Stomach (tissue), 19 donors: ENCODE measurements at places on chromosomes 5 and 9. TPM values are rescaled to one million over a fixed set of nuclear protein-coding genes. Genes with fewer than 3 reads are reported as not detected.

The LHX2 gene
- total RNA-seq, result 0.18 TPM

The FBXL7 gene
- 17.1 TPM for total RNA-seq

The VCAN gene
- total RNA-seq, result 10.1 TPM

The NOXA1 gene
- 3.5 TPM for total RNA-seq

The GRXCR2 gene
- total RNA-seq, result not detected

The TAS2R1 gene
- total RNA-seq, result not detected

DNA sequence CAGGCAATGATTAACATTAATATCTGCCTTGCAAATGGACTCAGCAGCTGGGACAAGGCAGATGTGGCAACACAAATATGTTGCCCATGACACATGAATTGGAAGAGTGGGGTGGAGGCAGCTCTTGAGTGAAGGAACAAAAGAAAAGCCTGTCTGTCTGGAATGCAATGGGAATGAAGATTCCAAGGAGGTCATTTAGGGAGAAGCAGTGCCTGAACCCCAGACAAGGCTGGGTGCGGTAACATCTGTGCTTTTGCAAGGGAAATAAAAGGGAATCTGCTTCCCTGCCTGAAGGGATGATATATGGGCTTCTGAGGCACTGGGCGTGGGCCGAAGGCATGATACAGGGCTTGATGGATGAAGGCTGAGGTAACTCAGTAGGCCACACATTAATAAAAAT is 94.1 kb upstream of the TRIM32 start:
- no peak overlapping the region for H3K27ac ChIP-seq
- no peaks in the 10 kb centered on the region for H3K4me1 ChIP-seq
- no peaks in the 10 kb centered on the region for H3K36me3 ChIP-seq
- no peak for DNase-seq

- H3K4me3 ChIP-seq, result no peak overlapping the region
- no peaks in the 10 kb centered on the region for H3K27me3 ChIP-seq
- no peaks in the 10 kb centered on the region for H3K36me3 ChIP-seq
Measured at GRCh38 chr9:105930011-105930627, 235.8 kb downstream of the TMEM38B start.

GRCh38 chr5:10352430-10353240 is 860 bp upstream of the MARCHF6 start:
- no peaks in the 10 kb centered on the region for H3K36me3 ChIP-seq
- no peak for DNase-seq
- peaks cover 47% of the 10 kb centered on the region for H3K4me1 ChIP-seq
- H3K27me3 ChIP-seq, result no peaks in the 10 kb centered on the region
- peak overlapping the region; percentile 91 for H3K4me3 ChIP-seq
- peak overlapping the region; percentile 98 for H3K27ac ChIP-seq

DNA sequence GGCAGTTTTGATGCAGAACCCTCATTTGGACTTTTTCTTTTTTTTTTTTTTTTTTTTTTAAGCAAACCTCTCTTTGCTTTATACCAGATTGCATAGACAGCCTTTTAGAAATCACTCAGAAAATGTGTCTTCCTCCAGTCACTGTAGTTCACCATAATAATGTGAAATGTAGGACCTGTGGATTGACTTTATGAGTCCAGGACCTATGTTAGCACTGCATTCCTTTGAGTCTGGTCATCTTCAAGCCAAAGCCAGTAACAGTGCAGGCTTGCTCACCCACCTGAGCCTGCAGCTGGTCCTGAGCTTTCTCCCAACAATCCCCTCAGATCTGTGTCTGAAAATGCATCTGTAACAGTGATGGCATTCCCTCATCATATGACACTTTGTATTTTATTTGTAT is 110.7 kb upstream of the NFIL3 start:
- no peaks in the 10 kb centered on the region for H3K27me3 ChIP-seq
- H3K4me1 ChIP-seq, result no peaks in the 10 kb centered on the region
- no peak overlapping the region for H3K4me3 ChIP-seq
- no peak overlapping the region for H3K27ac ChIP-seq
- no peak for DNase-seq

- no peak overlapping the region for H3K4me3 ChIP-seq
- H3K27ac ChIP-seq, result no peak overlapping the region
- no peak for DNase-seq
- H3K36me3 ChIP-seq, result no peaks in the 10 kb centered on the region
Measured at GRCh38 chr5:7663808-7664207, 187.1 kb downstream of the CFAP90 start.

DNA sequence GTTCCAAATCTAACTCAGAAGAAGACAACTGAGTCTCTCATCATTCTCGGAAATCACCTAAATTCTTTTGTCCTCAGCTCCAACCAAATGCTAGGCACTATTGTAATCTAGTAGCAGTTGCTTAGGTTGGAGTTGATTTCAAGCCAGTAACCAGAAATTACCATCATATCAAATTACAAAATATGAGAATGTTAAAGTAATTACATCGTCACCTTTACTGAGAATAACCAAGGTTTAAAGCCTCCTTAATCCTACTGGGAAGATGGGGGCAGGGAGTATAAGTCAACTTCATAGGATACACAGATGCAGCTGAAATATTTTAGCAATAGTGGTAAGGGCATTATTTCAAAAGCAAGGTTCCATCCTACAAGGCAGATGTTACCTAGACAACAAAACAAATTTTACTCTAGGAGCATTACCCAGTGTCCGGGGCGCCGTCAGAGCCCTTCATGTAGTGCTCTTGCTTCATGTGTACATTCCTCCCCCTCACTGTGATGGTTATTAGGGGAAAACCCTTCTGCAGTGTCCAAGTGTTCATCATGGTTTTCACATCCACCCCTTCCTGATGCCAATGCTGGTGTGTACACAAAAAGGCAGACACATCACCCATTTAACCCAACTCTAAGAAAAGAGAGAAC is 19.5 kb downstream of the ERAP1 start:
- no peak for DNase-seq
- peaks cover 85% of the 10 kb centered on the region for H3K36me3 ChIP-seq
- H3K4me1 ChIP-seq, result no peaks in the 10 kb centered on the region
- no peaks in the 10 kb centered on the region for H3K27me3 ChIP-seq
- no peak overlapping the region for H3K4me3 ChIP-seq

DNA sequence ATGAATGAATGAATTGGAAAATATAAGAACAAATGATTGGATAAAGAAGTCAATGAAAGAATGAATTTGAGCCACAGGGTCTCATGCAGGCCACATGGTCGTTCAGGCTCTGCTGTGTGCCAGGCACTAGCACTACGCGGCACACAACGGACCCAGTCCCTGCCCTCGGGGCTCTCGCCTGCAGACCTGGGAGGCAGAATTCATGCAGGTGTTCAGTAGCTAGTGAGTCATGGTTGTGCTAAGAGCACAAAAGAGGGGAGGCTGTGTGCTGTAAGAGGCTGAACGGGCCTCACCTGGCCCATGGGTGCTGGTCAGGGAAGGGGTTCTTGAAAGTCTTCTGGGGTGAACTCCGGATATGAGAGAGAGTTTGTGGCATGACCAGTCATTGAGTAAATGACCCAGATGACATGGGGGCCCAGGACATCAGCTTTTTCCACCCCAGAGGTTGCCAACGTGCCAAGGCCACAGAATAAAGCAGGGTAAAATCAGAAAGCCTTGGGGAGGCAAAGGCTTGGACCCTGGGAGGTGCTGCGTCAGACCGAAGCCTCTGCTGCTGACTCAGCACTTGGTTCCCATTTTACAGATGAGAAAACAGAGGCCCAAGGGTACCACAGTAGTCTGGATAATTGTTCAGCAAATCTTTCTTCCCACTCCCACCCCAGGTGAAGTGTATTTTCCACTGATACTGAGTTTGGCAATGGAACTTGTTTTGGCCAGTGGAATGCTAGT is 264.3 kb upstream of the MVB12B start:
- H3K4me3 ChIP-seq, result no peak overlapping the region
- no peak overlapping the region for H3K27ac ChIP-seq
- H3K4me1 ChIP-seq, result no peaks in the 10 kb centered on the region

- H3K36me3 ChIP-seq, result no peaks in the 10 kb centered on the region
- no peak overlapping the region for H3K4me3 ChIP-seq
- H3K27ac ChIP-seq, result no peak overlapping the region
- H3K4me1 ChIP-seq, result peaks cover under 1% of the 10 kb centered on the region
Measured at GRCh38 chr9:133927041-133927440, 65.1 kb downstream of the VAV2 start.

GRCh38 chr5:157747173-157747740 is 3.7 kb downstream of the LSM11 start:
- peaks cover 8% of the 10 kb centered on the region for H3K4me1 ChIP-seq
- no peaks in the 10 kb centered on the region for H3K27me3 ChIP-seq
- DNase-seq, result no peak
- H3K4me3 ChIP-seq, result no peak overlapping the region
- no peak overlapping the region for H3K27ac ChIP-seq

GRCh38 chr5:69270840-69271239 is 36.2 kb downstream of the CDK7 start:
- H3K4me1 ChIP-seq, result no peaks in the 10 kb centered on the region
- DNase-seq, result no peak
- no peaks in the 10 kb centered on the region for H3K27me3 ChIP-seq
- no peak overlapping the region for H3K4me3 ChIP-seq
- H3K36me3 ChIP-seq, result peaks cover 92% of the 10 kb centered on the region

- H3K4me3 ChIP-seq, result peak overlapping the region; percentile 75
- peak overlapping the region; percentile 82 for H3K27ac ChIP-seq
- DNase-seq, result no peak
- H3K36me3 ChIP-seq, result no peaks in the 10 kb centered on the region
- peaks cover 42% of the 10 kb centered on the region for H3K4me1 ChIP-seq
Measured at GRCh38 chr9:137128158-137128861, 10.6 kb upstream of the GRIN1 start.

DNA sequence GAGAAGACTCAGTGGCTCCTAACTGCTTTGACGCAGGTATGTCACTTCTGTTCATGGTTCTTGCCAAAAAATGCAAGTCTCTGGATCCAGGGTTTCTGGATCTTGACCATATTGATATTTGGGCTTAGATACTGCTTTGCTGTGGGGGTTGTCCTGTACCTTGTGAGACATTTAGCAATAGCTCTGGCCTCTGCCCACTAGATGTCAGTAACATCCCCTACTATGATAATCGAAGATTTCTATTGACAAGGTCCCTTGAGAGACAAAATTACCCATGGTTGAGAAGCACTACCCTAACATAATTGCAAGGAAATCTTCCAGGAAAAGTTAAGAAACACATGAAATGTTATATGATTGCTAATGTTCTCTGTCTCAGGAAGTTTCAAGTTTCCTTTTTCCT is 285.4 kb downstream of the TMEM232 start:
- no peaks in the 10 kb centered on the region for H3K36me3 ChIP-seq
- no peak overlapping the region for H3K4me3 ChIP-seq
- peak; percentile 14 for DNase-seq
- no peaks in the 10 kb centered on the region for H3K4me1 ChIP-seq
- H3K27me3 ChIP-seq, result no peaks in the 10 kb centered on the region

DNA sequence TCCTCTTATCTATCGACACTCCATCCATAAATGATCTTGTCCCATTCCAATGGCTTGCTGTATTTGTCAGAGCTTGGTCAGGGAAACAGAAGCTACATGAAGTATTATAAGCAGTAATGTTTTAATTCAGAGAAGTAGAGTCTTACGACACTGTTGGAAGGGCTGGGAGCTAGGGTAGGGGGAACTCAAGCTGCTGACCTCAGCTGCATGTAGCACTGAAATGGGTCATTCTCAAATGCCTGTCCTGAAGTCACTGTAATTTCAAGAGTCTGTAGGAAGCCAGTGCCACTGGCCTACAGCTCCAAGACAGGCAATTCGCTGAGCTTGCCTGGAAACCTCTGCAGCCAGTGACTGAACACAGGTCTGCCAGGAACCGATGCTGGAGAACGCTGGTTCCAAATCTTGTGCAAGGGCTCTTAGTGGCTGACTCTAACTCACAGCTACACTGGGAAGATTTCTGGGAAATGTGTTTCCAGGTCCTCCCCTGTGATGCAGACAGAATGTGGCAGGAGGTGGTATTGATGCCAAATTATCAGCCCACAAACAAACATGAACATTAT is 532.4 kb downstream of the CCDC171 start:
- H3K27me3 ChIP-seq, result no peaks in the 10 kb centered on the region
- no peak overlapping the region for H3K4me3 ChIP-seq
- H3K36me3 ChIP-seq, result no peaks in the 10 kb centered on the region

DNA sequence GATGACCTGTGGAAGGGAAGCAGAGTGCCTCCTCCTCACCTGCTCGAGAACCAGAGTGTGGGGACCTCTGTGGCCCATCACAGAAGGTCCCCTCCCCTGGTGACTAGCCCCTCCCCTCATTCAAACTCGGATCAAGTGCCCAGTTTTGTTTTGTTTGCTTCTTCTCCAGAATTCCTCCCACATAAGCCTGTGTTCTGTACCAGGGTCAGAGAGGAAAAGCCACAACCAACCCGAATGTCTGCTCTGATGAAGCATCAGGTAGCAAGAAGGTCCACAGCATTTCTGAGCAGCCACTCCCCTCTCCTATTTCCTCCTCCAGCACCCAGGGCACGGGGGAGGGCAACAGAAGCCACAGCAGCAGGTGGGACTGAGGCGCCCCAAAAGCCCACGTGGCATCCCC is 58.2 kb downstream of the HSD17B3 start:
- H3K4me3 ChIP-seq, result no peak overlapping the region
- H3K27ac ChIP-seq, result no peak overlapping the region

DNA sequence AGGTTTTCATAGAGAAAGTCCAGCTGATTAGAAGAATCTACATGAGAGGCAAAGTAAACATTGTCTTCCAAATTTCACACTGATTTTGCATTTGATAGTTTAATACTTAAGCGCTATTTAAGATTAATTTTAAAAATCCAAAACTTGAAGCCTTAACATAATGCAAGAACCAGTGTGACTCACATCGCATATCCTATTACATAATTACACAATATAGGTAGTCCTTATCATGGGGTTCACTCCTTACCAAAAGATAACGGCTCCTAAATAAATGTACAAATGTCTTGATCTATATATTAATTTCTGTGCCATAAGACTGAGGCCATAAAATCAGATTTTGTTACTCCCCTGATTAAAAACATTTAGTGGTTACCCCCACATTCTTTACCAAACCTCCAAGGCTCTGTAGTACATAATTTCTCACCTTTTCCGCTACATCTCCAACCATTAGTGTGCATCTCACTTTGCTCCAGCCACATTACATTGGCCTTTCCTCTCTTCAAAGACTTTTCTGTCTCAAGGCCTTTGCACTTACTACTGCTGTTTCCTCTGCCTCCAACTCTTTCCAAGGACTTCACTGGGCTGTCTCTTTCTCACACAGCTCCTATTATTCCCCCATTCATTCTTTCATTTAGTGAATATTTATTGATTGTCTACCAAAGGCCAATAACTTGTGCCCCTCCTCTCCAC is 1.0 kb downstream of the RIOK2 start:
- peak overlapping the region; percentile 70 for H3K4me3 ChIP-seq
- no peaks in the 10 kb centered on the region for H3K27me3 ChIP-seq
